Stimulated activated CD4-positive, alpha-beta T cell treated with anti-CD3 and anti-CD28 coated beads, Interleukin-2, amount 100 ng/mL, for 4 hours (primary cell): ENCODE measurements at places on chromosomes 5 and 9.

- no peak for DNase-seq
These were observed 823.6 kb upstream of the ARRDC3 start for GRCh38 chr5:92206681-92207080.

GRCh38 chr9:83520292-83520691 lies 17.9 kb downstream of the FRMD3 start:
- no peak for DNase-seq

DNA sequence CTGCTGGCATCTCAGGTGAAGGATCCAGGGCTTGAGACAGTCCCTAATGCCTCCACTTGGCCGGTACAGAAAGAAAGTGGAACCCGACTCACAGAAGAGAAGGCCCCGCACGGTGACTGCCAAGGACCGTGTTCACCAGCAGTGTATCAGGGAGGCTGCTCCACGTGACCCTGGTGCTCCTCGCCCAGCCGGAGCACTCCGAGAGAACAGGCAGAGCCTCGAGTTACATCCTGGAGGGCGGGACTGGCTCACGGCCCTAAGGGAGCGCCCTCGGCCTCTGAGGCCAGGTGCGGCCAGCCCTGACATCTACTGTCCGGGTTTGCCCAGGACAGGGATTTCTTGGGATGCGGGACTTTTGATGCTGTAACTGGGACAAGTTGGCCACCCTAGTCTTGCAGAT lies 104.0 kb upstream of the SARDH start:
- DNase-seq: no peak

DNA sequence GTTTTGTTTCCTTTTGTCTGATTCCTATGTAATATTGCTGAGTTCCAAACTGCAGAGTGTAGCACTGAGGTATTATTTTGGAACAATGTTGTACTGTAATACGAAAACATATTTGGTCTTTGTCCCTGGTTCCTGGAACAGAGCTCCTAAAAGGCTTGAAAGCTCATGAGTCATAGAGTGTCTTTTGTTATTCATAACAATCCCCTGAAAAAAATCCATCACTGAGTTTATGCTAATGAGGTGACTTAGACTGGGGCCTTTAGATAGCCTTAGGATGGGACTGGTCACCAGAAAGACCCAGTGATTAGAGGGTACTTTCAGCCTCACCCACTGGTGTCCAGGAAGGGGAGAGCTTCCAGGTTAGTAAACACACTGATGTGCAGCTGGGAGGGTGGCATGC lies 132.7 kb upstream of the POU5F2 start:
- DNase-seq: no peak

GRCh38 chr9:110745676-110746075 lies 77.1 kb downstream of the MUSK start:
- DNase-seq: no peak

GRCh38 chr5:143569213-143569701 lies 165.8 kb upstream of the NR3C1 start:
- no peak for DNase-seq

GRCh38 chr9:99197987-99198386 lies 23.8 kb downstream of the ALG2 start:
- DNase-seq: no peak

DNA sequence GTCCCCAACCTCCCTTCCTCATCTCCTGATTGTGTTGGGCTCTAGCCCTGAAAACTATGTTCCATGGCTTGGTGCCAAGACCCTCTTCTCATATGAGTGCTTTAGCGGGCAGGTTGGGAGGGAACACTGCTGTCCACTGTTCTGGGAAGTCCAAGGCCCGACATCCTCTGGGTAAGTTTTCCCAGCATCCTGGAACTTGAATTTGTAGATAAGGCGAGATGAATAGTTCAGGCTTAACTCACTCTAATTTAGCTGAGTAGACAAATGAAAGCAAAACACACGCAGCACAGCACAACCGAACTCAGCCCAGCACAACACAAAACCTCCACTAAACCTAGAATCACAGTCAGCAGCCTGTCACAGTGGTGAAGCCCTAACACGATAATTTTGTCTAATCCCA lies 95.3 kb upstream of the SLC28A3 start:
- DNase-seq: no peak

DNA sequence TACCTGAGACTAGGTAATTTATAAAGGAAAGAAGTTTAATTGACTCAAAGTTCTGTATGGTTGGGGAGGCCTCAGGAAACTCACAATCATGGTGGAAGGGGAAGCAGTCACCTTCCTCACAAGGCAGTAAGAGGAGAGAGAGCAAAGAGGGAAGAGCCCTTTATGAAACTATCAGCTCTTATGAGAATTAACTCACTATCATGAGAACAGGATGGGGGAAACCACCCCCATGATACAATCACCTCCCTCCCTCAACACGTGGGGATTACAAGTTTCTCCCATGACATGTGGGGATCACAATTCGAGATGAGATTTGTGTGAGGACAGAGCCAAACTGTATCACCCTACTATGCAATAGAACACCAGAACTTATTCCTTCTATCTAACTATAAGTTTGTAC lies 27.9 kb downstream of the CD274 start:
- no peak for DNase-seq

DNA sequence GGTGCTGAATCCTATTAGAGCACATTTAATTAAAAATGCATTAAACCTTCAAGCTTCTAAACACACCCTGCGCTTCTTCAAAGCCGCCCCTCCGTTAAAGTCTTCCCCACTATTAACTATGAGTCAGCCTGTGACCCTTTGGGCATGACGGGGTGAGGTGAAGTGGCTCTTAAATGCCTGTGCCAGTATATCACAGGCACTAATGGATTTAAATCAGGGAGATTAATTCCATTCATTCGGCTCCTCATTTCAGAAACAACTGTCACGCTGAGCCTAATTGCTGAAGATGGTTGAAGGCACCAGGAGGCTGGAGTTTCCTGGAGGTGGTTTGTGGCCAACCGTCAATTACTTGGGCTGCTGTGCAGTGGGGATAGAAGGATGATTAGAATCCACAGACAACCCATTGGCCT lies 192.6 kb upstream of the MSX2 start:
- no peak for DNase-seq

DNA sequence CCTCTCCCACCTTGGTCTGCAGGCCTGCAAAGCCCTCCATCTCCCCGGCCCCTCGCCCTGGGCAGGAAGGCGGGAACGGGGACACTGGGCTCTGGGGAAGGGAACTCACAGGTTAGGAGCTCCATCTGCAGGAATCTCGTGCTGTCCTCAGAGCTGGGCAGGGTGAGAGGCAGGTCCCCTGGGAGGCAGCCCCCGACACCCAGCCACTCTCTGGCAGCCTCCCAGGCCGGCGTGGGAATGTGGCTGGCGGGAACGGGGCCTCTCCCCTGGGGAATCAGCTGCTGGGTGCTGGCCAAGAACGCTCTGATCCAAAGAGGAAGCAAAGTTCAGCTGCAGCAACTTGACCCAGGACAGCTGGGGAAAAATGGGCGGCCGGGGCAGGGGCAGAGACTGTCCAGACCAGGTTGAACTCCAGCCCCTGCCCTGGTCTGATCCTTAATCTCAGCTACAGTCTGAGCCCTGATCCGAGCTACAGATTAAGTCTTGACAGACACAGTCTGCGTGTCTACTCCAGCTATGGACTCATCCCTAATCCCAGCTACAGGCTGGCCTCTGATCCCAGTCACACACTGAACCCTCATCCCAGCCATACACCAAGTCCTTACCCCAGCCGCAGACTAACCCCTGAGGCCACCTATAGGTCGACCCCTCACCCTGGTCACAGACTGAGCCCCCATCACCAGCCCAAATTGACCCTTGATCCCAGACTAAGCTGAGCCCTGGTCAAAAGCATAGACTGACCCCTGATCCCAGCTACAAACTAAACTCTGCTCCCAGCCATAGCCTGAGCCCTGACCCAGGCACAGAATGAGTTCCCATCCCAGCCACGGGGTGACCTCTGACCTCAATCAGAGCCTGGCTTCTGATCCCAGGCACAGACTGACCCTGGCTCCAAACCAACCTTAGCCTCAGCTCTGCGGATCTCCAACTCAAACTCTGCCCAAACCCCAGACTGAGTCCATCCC lies 37.3 kb upstream of the EGFL7 start:
- no peak for DNase-seq

GRCh38 chr5:152990217-152990616 lies 500.3 kb upstream of the GRIA1 start:
- no peak for DNase-seq

DNA sequence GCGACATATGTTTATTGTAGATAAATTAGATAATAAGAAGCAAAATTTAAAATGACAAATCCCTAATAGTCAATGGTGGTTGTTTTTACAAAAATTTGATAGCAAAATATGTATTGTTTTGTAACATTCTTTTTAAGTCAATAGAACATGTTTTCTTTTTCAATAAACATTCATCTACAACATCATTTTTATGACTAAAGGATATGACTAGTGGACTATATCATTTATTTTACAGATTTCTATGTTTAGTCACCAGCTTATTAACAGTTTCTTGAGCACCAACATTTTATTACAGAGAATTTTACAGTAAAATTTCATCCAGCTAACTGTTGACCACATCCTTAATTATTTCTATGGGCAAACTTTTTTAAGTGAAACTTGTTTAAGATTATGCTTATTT lies 114.7 kb upstream of the IL7R start:
- no peak for DNase-seq

DNA sequence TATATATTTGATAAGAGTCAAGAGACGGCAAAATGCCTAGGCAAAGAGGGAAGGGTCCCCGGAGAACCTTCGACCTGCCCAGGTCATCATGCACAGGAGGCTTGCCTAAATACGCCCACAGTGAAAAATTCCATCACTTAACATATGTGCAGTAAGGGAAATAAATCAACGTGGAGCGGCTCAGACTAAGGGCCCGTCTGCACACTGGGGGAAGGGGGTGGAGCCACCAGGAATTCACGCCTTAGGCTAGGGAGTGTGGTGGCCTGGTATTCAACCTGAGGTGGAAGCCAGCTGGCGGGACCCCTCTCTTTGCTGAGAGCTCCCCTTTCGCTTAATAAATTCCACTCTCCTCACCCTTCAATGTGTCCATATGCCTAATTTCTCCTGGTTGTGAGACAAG lies 8.3 kb downstream of the PTBP3 start:
- DNase-seq: no peak

DNA sequence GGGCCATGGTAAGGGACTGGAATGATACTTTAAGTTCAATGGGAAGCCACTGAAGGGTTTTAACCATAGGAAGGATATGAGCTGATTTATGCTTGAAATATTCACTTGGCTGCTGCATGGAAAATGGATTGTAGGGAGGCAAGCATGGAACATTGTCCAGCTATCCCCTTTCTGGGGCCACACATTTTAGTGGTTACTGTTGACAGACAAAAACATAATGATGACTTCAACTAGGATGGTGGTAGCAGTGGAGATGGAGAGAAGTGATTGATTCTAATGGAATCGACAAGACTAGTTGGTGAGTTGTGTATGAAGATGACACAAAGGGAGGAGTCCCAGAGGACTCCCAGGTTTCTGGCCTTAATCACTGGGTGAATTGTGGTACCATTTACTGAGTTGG lies 6.2 kb upstream of the FCHSD1 start:
- no peak for DNase-seq

DNA sequence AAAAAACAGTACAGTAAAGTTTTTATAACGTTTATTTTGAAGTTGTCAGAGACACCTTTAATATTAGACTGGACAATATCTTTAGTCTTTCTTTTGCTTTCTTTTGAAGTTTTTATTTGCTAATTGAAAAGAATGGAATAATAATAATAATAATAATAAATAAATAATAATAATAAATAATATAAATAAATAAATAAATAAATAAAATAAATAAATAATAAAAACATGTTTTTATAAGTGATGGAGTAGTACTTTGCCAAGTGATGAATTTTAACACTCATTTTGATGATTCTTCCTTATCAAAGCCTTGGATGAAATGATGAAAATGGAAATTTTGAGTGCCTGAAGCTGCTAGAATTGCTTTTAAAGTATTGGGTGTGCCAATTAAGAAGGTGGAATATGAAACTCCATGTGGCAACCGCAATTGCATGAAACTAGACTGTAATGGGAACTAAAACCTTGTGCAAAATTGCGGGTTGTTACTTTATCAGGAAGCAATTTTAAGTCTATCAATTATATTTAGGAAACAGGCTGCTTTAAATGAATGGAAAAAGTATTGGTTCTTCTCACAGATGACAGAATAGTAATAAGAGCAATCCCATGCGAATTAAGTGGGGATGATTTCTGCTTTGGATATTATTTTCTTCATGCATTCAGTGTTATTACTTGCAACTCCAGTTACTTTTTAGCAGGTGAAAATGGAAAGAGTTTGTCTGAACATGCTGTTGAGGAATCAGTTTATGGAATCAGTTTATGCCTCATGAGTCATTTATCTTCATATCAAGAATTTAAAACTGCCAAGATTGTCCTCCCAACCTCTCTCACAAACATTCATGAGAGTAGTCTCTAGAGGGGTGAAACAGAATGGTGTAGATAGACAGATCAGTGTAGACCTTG lies 4.6 kb downstream of the ANXA1 start:
- DNase-seq: no peak

DNA sequence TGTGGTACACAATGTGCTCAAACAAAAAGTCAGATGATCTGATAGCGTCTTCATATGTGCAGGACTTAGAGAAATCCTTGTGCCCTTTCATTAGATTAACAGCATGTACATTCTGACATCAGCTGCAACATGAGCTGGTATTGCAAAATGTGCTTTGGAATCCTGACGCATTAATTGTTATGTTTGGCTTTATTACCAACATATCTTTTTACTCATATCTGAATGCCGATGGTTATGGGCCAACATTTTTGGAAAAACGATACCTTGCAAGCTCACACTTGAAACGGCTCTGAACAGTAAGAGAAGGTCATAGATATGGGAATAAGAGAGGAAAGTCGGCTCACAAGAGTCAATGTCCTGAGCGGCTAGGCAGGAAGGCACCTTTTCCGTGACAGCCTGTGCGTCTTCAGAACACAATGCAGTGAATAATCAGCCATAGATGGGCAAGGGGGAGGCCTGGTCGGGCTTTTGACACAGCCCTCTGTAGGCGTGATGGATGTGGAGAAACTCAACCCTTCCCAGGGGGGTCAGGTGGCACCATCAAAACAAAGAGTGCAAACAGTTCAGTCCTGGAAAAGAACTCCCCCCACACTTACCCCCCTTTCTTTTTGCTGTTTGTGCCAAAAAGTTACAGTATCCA lies 36.4 kb upstream of the GAS1 start:
- no peak for DNase-seq

DNA sequence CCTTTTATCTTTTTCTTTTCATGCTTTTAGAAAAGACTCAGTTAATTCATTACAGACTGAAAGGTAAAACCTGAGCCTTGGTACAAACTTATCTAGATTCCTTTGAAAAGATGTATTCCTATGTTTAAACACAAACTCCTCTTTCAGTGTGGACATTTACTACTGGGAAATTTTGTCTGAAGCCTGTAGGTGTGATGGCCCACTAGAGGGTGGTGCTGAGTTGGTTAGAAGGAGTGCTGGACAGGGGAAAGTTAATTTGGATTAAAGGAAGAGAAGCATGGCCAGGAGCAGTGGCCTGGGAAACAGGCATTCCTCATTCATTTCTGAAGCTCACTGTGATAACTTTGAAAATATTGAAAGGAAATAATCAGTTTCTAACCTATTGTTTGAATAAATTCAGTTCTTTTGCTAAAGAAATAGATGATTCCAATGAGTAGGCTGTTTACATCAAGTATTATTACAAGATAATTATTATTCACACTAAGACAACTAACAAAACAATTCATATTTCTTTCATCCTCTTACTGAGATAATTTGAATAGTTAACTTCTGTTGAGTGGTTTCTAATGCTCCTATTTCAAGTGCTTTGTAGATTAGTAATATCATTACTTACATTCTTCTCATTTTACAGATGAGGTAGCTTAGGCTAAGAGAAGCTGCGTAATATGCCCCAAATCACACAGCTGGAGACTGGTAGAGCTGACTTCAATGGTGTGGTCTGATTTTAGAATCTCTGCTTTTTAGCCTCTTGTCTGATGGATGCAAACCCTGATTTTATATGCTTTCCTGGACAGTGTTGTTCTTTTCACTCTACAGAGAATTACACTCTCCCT lies 150.9 kb downstream of the ADGRV1 start:
- DNase-seq: no peak
